ENCODE measurements at places on chromosomes 13 and 19.

- DNase-seq, result no peak
Observed at GRCh38 chr13:114234266-114234644, 442 bp upstream of the CDC16 start.

DNA sequence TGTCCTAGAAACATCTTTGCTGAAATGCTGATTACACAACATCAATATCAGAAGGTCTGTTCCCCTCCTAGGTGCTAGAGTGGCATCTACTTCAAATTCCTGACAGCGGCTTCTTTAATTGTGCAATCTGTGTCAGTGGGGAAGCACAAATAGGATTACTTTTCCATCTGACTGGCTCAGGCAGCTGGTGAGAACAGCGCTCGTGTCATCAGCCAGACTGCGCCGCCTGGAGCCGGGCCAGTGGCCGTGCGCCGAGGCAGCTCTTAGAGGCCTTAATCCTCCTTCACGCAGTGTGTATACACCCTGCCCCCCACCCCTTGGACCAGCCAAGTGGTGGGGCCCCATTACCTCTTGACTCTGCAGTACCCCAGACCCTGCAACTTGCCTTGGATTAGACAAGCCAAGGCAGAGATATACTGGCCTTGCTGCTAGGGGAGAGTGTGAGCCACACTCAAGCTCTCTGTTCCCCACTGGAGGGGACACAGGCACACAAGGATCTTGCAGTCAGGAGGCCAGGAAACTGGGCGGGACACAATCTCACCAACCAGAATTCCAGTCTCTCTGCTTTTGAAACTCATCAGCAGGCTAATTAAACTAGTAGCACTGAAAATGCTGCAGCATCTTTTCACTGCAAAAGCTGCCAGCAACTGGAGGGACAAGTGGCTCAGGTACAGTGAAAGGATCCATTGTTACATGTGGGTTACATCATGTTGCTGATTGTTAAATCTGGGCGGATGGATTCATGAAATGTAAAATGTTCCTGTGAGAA, 48.9 kb upstream of the EPHX3 start:
- peak; percentile 55 for DNase-seq

DNA sequence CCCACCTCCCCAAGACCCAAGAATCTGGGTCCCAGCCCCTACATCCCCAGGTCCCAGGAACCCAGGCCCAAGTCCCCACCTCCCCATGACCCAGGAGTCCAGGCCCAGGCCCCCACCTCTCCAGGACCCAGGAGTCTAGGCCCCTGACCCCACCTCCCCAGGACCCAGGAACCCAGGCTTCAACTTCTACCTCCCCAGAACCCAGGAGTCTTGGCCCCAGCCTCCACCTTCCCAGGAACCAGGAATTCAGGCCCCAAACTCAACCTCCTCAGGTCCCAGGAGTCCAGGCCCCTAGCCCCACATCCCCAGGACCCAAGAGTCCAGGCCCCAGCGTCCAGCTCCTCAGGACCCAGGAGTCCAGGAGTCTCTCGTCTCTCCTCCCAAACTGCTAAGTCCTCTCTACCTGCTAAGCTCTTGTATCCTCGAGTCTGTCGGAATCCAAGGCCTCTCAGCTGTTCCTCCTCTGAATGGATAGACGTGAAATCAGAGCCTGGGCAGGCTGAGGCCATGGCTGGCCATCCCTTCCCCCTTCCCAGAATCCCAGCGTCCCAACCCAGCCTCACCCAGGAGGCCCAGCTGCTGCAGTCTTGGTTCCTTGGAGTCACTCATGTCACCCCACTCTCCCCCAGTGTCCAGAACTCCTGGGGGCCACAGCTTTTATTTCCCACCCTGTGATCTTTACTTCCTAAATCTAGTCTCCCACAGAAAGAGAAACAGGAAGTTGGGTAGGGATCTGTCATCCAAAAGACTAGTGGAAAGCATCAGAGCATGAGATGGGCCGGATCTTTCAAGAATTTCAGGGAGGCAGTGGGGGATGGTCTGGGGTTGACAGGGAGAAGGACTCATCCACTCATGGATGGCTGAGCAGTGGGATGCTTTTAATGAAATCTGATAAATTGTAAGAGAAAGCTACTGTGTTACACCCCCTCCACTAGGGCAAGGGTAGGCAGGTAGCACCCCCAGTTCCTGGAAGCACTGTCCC, at the start of gene CD209:
TSS of gene CD209 (minus strand) at position 632 of the 982 bp plus-strand sequence. CDS start at position 609, 23 bp downstream.
- peak; percentile 81 for DNase-seq

GRCh38 chr19:5536337-5536894, 31.3 kb downstream of the TINCR start:
- DNase-seq, result no peak

DNA sequence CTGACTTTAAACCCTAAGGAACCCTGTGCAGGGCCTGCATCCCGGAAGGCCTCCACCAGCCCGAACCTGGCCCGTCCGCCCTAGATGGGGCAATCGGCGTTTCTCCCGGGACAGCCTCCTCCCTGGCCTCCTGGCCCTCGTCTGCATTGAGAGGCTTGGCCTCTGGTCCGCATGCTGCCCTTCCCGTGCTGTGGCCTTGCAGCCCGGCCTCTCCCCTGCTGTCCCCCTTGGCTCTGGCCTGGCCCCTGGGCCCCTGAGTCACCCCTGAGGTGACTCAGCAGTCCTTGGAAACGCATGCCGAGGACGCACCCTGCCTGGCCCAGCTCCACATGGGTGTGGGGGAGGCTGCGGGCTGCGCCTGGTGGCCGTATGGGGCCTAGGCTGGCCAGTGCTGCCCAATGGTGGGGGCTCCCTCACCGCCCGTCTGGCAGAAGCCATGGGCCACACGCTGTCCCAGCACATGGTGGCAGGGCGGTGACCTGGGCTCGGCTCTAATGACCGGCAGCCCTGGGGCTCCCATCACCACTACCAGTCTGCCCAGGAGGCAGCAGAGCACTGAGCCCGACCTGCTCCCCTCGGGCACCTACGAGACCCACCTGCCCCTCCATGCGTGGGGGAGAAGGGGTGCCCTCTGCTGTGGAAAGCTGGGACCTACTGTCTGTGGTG, 25.7 kb downstream of the SH3GL1 start:
- DNase-seq, result peak; percentile 77

- DNase-seq, result peak; percentile 62
Observed at GRCh38 chr13:24252136-24252535, 57.2 kb upstream of the C1QTNF9 start.

DNA sequence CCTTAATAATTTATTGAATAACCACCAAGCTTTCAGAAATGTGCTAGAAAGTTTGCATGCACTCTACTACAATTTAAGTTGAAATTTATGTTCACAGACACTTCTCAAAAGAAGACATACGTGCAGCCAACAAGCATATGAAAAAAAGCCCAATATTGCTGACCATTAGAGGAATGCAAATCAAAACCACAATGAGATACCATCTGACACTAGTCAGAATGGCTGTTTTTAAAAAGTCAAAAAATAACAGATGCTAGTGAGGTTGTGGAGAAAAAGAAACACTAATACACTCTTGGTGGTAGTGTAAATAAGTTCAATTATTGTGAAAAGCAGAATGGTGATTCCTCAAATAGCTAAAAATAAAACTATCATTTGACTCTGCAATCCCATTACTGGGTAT, 308.8 kb upstream of the PCDH9 start:
- DNase-seq, result no peak

DNA sequence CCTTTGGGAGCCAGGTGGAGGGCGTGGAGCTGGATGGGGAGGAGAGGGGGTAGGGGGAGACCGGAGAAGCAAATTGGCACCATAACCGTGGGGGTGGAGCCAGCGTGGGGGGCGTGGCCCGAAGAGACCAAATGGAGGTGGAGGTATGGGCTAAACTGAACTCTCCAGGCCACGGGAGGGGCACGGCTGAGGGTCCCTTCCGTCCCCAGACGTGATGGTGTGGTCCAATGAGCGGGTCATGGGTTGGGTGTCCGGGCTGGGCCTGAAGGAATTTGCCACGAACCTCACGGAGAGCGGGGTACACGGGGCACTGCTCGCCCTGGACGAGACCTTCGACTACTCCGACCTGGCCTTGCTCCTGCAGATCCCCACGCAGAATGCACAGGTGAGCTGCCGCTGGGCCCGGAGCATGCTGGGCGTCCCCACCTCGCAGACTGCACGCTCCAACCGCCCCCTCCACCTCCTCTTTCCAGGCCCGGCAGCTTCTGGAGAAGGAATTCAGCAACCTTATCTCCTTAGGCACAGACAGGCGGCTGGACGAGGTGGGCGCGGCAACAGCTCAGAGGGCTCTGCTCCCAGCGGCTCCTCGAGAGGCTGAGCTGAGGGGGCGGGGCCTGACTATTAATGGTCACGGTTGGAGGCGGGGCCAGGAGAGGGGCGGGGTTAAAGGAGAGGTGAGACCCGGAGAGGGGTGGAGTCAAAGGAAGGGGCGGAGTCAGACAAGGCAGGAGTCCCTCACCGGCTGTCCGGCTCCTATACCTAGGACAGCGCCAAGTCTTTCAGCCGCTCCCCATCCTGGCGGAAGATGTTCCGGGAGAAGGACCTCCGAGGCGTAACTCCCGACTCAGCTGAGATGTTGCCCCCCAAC, 6.2 kb downstream of the HRC start:
- peak; percentile 66 for DNase-seq

DNA sequence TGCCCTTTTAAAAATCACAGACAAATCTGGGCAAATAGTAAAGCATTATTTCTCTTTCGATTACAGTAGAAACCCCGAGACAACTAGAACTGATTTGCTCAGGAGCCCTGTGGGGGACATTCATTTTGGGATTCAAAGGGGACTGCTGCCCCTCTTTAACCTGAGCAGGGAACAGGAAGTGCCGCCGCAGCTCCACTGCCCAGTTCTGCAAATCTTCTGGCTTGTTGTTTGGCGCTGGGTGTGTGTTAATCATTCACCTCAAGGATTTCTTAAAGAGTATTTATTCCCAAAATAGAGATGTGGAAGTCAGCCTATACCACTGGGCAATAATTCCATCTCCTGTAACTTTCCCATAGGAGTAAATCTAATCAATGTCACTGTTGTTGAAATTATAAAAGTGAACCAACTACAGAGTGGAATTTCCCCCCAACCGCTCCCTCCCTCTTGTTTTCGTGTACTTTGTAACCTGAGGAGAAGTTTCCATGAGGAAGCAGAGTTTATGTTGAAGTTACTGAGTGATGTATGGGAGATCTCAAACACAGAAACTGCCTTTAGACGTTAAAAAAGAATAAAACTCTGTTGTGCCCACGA, 515.8 kb downstream of the KLF12 start:
- no peak for DNase-seq

DNA sequence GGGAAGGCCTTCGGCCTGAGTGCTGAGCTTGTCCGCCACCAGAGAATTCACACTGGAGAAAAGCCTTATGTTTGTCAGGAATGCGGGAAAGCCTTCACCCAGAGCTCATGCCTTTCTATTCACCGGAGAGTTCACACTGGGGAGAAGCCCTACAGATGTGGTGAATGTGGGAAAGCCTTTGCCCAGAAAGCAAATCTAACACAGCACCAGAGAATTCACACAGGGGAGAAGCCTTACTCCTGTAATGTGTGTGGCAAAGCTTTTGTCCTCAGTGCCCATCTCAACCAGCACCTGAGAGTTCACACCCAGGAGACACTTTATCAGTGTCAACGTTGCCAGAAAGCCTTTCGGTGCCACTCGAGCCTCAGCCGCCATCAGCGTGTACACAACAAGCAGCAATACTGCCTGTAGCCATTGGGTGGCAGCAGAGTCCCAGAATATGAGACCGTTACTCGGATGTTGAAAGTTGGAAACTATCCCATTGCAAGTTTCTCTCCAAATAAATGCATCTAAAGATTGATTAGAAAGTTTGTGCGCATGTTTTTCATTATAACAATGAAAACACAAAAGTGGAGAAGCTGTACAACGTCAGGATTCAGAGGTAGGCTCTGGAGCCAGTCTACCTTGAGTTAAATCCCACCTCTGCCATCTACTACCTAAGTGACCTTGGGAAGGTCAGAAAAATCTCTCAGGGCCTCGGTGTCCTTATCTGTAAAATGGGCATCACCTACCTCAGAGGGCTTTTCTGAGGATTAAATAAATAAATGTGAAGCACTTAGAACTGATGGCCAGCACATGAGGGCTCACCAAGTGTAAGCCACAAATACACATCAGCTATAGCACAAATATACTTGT, 21.1 kb downstream of the ZNF473 start:
- DNase-seq, result peak; percentile 9

DNA sequence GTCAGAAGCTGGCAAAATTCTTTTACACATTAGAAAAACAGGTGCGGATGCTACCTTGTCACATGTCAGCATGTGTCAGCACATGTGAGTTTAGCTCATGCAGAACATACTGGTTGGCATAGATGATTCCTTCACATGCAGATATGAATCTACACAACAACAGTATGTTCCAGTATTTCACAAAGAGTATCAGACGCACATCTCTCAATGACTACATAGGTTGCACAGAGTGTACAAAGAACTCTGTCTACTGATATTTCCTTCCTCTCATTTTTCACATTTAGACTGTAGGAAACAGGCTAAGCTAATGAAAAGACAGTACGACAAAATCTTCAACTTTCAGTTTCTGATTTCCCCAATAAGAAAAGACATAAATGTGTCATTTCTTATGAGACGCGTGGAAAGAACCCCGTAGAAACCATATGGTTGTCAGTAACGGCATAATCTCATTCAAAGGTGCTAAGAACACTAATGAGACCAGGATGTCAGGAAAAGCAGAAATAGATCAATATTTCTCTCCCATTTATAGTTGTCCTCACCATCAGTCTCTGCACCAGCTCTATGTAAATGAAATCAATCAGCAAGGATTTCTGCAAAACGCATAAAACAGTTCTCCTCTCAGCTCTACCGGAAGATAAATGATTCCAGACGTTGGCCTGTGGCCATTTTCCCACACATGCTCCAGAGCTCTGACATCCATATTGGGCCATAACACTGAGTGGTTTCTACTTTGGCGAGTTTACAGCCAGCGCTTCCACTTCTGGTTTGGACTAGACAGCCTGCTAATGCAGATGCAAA, 81.2 kb downstream of the STARD13 start:
- no peak for DNase-seq

DNA sequence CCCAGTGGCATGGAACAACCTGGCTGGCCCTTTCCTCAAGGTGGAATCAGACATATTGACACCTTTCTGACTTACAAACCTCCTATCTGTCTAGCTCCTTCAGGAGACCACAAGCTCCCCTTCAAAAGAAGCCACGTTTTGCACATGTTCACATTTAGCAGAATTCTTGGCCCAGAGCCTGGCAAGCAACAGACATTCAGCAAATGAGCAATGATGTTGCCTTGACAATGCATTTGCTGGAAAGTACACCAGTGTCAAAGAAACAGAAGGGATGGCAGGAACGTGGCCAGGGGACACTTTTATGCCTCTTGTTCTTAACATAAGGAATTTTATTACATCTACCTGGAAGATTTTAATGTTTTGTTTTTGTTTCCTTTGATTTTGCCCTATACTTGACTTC, 85.5 kb upstream of the FGF14 start:
- no peak for DNase-seq

GRCh38 chr19:11324079-11324661, 15.3 kb downstream of the RAB3D start:
- DNase-seq, result peak; percentile 68

GRCh38 chr13:40439928-40440327, 226.5 kb downstream of the FOXO1 start:
- DNase-seq, result no peak

Data from inflammatory macrophage treated with lipopolysaccharide for 1 hour (primary cell).